GF-D8 (cell line): ENCODE measurements at places on chromosomes 2 and 18.

DNA sequence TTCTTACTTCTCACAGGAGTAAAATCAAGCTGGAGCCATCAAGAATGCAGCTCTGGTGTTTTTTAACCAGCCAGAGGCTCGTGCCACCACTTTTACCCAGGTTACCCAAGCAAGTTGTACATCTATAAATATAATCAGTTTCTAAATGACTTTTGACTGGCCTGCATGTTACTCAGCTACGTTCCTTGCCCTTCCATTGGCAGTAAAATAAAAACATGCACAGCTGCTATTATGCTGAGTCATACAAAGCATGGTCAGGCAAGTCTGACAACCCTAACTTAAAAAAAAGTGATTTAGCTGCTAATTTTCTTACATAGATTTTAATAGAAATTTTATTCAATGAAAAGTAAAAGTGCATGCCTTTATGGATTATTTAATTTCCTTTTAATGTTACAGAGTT, 111.7 kb upstream of the CSRNP3 start:
- no peak for DNase-seq

DNA sequence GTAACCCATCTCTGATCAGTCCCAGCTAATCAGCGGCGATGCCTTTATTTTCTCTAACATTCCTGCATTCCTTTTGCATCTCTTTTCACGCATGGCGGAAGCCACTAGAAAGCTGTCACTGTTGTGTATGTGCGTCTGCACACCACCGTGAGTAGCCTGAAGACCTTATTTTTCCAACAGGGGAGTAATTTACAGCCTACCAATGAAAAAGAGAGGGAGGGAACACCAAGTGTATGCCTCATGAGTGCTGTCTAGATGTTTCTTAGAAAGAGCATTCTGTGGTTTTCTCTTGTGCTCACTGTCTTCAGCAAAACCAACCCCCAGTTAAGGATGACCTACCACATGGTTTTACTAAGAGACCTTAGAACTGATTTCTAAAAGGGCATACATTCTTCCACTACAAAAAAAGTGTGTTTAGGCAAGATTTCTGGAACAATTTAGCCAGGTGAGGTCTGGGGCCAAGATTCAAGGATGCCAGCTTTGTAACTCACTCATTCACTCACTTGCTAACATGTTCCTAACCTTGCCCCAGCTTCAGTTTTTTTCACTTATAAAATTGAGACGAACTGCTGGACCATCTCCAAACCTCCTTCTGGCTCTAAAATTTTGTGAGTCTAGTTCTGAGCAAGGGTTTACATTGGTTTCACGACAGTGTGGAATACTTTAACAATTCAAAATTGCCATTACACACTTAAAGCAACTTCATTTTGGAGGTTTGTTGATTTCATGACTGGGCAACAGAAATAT, 51.4 kb downstream of the BCL2 start:
- no peak for DNase-seq

GRCh38 chr2:207698301-207698700, 13.1 kb upstream of the CCNYL1 start:
- no peak for DNase-seq

GRCh38 chr2:7007488-7007845, 90.3 kb downstream of the RNF144A start:
- no peak for DNase-seq

GRCh38 chr2:219508444-219508734, 5.9 kb upstream of the ASIC4 start:
- DNase-seq: no peak

DNA sequence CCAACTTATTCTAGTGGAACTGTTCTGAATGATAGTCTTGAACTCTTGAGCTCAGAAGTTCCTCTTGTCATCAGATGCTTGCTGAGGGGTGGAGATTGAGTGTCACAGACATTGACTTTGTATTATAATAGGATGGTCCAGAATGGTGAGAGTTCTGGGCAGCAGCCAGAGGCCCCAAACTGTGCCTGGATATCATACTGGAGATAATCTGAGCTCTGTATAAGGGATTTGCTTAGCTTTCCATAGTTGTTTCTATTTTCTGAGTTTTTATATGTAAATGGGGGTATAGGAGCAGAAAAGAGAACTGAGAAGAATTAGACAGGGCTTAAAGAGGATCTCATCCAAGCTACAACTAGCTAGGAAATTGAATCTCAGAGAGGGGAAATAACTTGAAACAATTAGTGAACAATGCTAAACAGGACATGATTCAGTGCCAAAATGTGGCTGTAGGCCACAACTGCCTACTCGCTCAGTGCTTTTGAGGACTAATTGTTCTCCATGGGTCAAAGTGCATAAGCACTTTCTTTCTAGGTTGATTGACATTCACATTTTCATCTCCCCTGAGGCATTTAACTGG, 10.1 kb upstream of the LCLAT1 start:
- no peak for DNase-seq

DNA sequence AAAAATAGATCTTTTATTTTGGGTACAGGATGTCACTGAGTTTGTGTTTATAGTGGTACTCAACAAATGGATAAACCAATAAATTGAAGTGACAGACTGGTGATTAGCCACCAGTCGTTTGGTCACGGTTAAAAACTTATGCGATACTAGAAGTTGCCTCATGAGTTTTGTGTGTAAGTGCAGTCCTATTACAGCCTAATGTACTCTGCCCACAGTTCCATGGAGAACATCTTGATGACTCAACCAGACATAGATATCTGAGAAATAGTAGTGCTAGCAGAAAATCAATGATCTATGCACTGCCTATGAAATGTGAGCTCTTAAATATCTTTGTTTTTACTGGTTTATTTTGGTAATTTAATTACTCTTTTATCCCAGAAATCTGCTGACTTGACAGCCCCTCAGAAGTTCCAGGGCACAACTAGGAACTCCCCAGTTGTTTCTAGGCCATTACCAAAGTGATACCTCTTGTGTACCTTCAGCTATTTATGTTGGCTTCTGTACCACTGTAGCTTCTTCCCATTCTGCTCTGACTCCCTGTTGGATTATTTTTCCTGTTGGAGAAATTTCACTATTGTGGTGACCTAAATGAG, 209.1 kb upstream of the KCNJ3 start:
- DNase-seq: no peak

DNA sequence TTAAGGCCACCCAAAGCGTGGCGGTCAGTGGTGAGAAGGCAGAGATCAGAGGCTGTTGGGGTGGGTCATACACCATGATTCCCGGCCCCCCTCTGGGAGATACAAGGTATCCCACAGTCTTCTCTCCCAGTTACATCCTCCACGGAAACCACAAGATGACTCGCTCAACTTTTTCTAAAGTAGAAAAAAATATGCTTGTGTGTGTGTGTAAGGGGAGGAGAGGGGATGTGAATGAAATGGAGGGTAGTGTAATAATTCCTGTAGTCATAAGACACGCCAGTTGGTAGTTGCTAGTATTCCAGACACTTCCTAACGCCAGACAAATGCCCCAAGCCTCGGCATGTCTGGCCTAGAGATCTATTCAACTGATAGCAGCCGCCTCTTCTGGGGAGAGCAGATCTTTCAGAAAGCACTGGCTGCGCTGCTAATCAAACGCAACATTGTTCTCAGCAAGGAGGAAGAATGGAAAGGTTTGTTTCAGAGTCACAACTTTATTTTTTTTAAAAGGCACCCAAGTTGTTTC, 143.5 kb downstream of the TGIF1 start:
- DNase-seq: no peak

DNA sequence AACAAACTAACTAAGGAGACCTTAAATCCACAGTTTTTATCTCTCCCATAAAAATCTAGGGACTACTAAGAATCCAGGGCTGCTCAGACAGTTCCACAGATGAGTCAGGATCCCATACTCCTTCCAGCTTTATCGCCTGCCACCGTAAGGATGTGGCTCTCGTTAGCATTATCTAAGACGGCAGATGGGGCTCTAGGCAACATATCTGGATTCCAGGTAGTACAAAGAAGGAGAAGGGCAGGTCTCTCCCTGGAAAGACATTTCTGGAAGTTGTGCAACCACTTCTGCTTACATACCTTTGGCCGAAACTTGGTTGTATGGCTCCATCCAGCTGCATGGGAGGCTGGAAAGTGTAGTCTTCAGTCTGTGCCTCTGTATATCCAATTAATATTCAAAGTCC, 149.4 kb downstream of the SP3 start:
- DNase-seq: no peak

GRCh38 chr2:230416061-230416721, at the start of gene SP100:
Gene SP100, plus strand, starts transcription at chr2:230416201. Its CDS starts 96 bp downstream, at chr2:230416297.
- peak; percentile 76 for DNase-seq

DNA sequence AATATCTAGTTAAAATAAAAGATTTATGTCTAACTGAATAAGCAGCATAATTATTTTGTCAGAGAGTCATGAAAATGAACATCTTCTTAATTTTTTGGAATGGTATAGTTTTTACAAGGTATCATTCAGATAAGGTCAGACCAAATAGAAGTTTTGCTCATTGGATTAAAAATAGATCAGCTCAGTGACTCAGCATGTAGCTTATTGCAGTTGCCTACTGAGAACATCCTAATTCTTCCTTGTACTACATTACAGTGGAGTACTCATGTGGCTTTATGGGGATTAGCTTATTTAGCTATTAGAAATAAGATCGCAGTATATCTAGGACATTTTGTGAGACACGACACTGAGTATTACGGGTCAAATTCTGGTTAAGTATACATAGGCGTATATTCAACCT, 38.2 kb upstream of the PPM1B start:
- no peak for DNase-seq

DNA sequence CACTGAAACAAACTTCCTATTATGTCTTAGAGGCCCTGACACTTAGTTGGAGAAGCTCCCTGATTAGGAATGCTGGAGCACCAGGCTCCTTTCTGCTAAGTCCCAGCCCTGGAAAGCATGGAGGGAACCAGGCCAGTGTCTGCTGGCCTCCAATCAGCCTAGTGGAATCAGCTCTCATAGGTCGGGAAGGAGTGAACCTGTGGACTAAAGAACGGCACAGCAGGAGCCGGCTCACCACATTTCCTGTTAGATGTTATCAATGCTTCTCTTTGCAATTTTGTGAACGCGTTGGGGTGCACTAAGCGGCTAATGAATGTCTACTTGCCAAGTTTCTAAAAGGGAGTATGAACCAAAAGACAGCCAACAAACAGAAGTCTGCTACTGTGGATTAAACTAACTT, 296.6 kb downstream of the NAPG start:
- peak; percentile 49 for DNase-seq

DNA sequence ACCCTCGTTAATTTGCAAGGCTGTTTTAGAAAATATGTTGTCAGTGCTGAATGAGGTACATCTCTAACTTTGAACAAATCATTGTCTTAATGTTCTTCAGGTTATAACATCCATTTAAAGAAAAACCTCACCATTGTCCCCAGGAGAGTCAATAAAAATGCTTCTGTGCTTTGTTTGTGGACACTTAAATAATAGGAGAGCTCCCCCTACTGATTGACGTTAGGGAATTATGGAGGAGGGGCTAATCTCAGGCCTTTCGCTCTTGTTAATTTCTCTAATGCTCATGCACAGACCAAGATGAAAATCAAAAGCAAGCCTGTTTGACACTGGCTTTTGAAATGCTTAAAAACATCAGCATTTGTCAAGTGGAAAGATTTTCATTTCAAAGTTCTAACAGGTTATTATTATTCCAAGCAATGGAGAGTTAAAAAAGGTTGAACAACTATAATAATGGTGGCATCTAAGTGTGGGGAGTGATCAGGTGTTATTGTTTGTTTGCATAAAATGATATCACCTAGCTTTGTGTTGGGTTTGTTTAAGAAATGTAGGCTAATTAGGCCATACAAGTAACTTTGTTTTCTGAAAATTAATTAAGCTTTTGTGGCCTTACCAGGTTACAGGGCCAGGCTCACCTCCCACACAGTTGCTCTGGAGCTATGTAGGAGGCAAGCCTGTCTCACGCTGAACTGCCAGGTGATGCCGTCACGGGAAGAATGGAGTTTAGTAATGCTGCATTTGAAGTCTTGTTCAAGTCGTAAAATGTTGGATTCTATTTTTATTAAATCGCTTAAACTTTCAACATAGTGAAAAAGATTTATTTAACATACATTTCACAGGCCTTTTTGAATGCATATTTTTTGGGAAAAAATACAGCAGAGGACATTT, 51.7 kb upstream of the SMIM21 start:
- DNase-seq: peak; percentile 19

- no peak for DNase-seq
Observed at GRCh38 chr2:45275242-45275805, 266.1 kb upstream of the SIX2 start.

DNA sequence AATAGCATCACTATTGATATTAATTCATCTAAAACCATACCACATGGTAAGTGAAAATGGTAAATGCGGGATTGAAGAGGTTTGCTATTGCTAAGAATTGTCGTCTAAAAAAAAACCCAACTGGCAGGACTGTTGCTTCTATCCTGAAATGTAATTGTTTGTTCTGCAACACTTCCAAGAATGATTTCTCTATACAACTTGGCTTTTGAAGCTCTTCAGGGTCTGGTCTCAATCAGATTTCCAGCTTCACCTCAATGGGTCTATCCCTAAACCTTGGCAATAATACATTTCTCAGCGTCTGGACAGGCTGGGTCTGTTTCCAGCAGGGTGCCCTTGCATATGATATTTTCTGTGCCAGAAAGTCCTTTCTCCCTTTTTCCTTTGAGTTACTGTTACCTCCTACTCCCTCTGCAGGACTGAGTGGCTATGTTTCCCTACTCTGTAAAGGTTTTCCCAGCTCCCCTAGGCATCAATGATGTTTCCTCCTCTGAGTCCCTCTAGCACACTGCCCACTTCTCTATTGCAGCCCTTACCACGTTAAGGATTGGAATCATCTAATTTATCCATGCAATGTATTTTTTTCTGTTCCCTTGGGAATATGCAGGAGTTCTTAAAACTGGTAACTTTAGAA, 118.2 kb upstream of the REV1 start:
- no peak for DNase-seq

- DNase-seq: no peak
Observed at GRCh38 chr18:55862693-55863390, 274.9 kb upstream of the TCF4 start.

GRCh38 chr2:9268301-9269080, 61.9 kb downstream of the ASAP2 start:
- no peak for DNase-seq

DNA sequence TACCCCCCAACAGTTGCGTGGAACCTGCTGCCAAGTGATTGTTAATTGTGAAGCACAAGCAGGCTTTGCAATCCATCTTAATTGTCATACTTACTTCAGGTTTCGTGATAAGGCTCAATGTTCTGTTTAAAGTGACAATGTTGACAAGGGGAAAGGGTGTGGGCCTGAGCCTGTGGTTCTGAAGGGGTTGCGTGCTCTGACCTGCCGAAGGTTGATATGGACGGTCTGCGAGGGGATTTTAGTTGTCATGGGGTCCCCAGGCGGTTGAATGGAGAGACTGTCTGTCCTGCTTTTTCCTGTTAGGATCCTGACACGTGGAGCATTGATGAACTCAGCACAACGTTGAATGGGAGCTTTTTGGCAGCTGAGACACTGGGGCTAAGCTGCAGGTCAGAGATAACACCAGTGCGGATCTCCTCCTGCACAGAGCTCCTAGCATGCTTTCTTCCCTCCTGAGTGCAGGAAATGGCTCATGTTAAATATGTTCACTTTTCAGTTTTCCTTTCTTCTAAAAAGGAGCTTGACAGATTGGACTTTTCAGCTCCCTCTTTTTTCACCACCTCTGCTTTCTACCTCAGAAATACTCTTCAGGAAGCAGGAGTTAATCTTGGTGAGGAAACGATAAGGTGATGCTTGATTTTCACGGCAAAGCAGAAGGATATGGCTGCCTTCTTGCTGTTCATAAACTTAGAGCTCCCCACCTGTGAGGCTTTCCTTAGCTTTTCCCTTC, 62.9 kb upstream of the ZEB2 start:
- DNase-seq: peak; percentile 66

GRCh38 chr2:72963423-72964145, 46.3 kb downstream of the EMX1 start:
- DNase-seq: no peak

GRCh38 chr2:68762665-68763064, 28.1 kb downstream of the ARHGAP25 start:
- DNase-seq: no peak
